ENCODE measurements at places on chromosomes 3 and 15.
A peak's percentile ranks its signal among the peaks of the same experiment; 100 is the strongest.

DNA sequence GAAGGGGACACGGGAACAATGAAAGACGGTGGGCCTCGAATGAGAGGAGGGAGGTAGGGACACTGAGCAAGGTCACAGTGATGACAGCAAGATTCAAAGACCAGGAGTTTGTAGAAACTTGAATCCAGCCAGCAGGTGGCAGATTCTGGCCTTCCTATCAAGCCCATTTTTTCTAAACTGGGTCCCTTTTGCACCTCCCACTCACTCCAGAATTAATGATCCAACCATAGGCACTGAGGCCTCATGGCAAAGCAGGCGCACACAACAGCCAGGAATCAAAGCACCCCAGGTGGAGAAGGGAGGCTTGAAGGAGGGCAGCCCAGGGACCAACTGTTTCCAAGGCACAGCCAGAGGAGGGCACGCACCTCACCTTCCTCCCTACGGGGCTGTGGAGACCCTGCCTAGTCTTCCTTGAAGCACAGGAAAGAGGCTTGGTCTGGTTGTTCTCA lies 90.2 kb downstream of the ANP32A start:
- peak; percentile 54 for DNase-seq

GRCh38 chr3:57652203-57652602 lies 40.7 kb downstream of the DENND6A start:
- DNase-seq = no peak

DNA sequence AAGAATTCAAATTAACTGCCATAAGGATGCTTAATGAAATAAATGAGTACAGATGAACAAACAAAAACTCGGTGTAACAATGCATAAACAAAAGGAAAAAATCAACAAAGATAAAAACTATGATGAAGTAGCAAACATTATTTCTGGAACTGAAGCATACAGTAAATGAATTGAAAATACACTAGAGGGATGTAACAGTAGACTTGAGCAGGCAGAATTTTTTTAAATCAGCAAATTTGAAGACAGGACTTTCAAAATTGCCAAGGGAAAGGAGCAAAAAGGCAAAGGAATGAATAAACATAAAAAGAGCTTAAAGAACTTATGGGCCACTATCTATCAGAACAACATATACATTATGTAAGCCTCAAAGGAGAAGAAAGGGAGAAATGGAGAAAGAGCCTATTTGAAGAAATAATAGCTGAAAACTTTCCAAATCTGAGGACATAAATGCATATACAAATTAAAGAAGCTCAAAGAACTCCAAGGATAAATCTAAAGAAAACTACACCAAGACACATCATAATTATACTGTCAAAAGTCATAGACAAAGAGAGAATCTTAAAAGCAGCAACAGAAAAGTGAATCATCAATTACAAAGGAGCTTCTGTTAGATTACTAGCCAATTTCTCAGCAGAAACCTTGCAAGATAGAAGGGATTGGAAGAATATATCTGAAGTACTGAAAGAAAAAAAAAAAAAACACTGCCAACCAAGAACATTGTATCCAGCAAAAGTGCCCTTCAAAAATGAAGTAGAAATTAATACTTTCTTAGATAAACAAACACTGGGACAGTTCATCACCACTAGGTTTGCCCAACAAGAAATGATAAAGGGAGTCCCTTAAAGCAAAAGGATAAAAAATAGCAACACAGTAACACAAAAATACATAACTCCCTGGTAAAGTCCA lies 15.5 kb downstream of the TOP2B start:
- no peak for DNase-seq

DNA sequence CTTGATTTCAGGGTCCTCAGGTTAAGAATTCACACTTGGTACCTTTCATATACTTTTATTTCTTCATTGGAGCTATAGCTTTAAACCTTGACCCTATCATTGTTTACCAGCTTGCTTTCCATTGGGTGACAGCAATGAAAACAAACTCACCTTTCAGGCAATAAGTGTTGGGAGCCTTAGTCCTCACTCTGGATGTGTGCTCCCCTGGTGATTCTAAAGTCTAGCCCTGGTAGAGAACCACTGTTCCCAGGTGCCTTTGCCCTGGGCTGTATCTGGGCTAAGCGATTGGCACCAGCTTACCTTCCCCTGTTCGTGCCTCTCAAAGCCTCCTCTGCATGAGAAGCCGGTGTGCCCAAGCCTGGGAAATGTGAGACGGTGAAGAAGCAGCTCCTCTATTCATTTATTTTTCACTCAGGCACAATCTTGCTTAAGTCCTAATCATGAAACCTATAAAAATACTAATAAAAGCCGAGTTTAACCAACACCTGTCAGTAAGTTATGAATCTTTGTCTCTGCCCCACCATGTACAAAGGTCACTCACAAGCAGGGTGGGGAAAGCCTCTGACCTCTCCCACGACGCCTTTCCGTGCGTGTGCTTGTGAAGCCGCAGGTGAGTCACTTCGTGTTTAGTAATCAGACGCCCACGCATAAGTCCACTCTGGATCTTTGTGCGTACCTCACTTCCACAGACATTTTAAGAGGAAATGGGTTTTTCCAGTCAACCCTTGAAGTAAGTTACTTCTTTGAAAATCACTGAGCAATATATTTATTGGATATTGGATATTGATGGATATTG lies 12.8 kb upstream of the ARRDC4 start:
- no peak for DNase-seq

GRCh38 chr3:197541756-197542539 lies 13.8 kb downstream of the BDH1 start:
- DNase-seq = peak; percentile 84

DNA sequence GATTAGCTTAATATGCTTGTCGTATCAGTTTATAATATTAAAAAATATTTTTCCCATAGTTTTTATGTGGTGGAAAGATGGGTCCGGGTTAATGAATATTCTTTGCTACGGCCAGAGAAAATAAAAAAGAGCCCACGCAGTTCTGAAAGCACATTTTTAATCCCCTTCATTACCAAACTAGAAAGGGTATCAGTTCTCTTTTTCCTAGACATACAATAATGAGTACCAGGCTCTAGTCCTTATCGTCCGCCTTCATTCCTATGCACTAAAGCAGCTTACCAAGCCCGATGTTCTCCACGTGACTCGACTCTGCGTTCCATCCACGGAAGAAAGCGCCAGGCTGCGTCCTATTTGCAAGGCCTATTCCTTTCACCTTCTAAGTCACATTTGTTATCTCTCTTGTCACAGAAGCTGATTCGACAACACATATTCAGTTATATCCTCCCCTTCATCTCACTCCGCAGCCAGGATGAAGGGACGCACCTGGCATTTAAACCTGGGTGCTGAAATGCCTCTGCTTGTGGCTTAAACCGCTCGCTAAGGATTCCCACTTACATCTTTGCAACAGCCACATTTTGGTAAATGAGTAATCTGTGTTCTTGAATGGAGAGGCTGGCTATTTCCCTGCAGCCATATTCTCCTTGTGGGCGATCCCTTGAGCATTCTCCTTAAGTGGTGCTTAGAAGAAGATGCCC lies 257.0 kb downstream of the CD47 start:
- DNase-seq = no peak

- DNase-seq = no peak
Observed at GRCh38 chr15:73680549-73680948, 3.6 kb upstream of the CD276 start.

DNA sequence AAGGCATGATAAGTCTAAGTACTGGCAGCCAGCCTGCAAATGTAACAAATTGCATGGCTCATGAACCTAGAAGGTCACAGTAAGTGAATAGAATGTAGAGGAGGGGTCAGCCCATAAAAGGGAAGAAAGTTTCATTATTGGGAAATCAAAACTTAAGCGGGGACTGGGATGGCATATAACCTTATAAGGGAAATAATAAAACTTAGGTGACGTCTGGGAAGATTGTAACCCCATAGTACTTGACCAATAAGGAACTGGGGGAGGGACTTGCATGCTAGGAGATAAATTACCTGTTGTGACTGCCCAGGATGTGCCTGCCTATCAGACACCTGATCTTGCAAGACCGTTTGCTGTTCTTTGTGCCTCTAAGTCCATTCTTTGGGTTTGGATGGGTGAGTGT lies 28.1 kb upstream of the MCTP2 start:
- DNase-seq = no peak

DNA sequence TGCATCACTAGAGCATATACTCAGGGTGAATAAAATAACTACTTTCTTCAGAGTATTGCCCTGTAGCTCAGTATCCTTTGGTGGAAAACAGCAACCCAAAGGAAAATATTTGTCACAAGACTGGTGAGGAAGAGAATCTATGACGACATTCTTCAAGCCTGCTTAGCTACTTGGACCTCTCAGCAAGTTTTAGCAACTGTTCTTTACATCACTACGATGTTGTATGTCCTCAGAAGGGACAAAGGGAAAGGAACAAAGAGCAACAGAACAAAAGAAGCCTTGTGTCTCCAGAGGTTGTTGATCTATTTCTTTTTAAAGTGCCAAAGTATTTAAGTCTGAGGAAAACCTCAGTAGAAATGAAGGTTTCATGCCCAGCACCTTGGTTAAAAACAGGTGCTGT lies 746.7 kb downstream of the NAALADL2 start:
- no peak for DNase-seq

DNA sequence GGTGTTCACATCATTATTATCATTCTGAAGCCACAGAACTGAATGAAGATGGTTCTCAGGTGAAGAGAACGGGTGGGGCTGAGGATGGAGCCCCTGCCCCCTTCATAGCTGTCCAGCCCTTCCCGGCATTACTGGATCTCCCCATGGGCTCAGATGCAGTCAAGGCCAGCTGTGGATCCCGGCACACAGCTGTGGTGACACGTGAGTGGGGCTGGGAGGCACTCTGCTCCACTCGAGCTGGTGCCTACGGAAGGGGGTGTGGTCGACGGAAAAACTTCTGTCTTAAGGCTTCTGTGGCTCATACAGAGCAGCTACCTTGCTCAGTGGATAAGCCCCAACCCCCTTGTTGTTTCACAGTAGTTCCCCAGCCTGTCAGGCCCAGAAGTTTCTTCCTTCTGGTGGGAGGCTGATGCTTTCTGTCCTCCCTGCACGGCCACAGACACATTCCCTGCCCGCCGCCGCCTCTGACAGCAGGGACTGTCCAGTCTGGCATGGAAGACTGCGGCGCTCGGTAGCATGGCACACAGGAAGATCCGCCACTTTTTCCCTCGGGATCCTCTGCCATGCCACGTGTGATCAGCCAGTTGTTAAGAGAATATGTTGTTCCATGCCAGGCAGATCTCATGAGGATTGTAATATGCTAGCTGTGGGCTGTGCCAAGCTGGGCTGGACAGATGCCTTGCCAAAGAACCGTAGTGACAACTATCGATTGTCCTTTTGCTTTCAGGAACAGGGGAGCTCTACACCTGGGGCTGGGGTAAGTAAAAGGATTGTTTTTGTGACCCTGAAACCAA lies 5.8 kb downstream of the RCCD1 start:
- no peak for DNase-seq

DNA sequence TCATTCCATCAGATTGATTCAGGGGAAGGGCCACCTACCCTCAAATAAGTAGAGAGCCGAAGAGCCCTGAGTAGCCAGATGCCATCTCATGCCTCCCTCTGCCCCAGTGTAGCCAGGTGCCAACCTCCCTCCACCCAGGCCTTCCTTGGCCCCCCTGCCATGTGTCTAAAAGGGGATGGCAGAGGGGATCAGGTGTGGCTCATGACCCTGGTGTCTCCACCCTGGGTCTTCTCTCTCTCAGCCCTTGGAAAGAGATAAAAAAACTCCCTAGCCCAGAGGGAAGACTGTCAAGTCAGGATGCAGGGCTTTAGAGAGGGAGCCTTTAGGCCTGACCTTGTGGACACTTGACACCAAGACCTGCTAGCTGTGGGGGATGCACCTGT lies 5.2 kb downstream of the GRM2 start:
- DNase-seq = no peak

GRCh38 chr3:178223876-178224275 lies 312.4 kb upstream of the KCNMB2 start:
- no peak for DNase-seq

DNA sequence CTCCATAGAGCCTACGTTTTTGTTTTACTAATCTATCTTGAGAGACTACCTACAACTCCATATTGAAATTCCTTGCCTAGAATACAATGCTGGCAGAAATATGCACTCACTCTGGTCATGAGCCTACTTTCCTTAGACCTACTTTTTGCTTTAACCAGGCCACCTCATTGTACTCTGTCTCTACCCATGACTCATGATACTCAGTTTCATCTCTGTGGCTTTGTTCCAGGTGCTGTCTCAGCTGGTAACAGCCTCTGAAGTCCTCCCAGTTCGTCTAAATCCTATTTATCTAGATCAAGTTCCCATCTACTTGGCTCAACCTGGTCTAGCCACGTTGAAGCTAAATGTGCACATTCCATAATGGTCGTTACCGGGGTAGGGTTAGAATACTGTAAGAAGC lies 536.4 kb downstream of the RSL24D1 start:
- no peak for DNase-seq

- DNase-seq = peak; percentile 24
Observed at GRCh38 chr15:55652359-55652758, 64.2 kb upstream of the PYGO1 start.

DNA sequence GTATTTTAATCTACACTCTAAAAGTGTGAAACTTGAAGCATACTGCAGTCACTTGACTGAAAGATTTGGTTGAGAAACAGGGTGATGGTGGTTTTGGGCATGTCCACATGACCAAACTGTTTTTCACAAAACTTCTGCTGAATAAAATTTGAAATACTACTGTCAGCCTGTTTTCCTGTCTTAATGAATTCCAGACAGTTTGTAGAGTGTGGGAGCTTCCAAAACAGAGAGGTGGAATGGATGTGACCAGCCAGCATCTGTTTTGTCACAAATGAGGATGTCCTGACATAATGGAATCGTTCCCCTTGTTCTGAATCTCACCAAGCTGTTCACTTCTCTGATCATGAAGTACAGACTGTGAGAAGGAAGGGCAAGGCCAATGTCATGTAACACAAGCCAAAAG lies 11.8 kb downstream of the MITF start:
- DNase-seq = no peak

DNA sequence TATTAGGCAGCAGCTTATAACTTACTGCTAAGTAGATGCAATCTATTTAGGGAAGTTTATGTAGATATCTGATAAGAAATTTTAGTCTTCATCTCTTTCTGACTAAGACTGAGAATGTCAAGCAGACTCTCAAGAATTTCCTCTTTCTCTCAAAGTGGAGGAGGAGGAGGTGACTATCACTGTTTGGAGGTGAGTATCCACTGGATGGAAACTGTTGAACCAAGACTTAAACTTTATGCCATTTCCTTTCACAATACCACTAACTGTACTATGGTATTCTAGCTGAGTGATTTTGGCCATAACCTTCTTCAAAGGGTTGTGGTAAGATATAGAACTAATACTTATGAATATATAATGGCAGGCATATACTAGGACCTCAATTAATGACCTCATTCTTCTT lies 64.6 kb downstream of the TPRG1 start:
- DNase-seq = no peak

DNA sequence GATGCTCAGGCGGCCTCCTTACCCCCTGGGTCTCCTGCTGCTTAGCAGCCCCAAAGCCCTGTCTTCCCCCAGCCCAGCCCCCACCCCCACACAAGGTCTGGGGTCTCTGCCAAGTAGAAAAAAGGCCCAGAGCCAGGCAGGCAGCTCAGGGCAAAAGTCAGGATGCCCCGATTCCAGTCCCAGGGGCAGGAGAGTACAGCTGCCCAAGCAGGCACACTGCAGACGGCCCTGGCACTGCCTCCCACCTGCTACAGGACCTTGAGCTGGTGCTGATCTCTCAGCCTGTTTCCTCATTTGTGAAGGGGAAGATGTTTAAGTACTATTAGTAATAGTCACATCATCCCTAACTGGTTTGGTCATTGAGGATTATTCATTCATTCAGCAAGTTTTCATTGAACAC lies 12.6 kb downstream of the TMEM43 start:
- DNase-seq = no peak
